ENCODE measurements at places on chromosomes 7 and 10.

GRCh38 chr10:96685306-96685705 is 35.0 kb downstream of the PIK3AP1 start:
- no peak for DNase-seq

- DNase-seq: no peak
Measured at GRCh38 chr10:22344249-22344648, 1.0 kb upstream of the SPAG6 start.

GRCh38 chr7:70215491-70215890 is 617.2 kb downstream of the AUTS2 start:
- DNase-seq: no peak

DNA sequence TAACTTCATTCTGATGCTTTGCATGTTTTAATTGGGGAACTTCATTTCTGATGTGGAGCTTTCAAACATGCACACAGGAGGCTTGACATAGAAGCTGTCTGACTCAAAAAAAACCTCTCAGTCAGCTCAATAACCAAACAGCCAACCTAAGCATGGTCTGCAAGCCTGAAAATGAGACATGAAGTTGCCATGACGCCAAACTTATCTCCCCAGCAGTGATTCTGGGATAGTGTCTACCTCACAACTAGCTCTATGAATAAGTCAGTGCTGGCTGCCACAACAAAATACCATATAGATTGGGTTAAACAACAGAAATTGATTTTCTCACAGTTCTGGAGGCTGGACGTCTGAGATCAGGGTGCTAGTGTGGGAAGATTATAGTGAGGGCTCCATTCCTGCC is 244.2 kb downstream of the CCDC3 start:
- no peak for DNase-seq

DNA sequence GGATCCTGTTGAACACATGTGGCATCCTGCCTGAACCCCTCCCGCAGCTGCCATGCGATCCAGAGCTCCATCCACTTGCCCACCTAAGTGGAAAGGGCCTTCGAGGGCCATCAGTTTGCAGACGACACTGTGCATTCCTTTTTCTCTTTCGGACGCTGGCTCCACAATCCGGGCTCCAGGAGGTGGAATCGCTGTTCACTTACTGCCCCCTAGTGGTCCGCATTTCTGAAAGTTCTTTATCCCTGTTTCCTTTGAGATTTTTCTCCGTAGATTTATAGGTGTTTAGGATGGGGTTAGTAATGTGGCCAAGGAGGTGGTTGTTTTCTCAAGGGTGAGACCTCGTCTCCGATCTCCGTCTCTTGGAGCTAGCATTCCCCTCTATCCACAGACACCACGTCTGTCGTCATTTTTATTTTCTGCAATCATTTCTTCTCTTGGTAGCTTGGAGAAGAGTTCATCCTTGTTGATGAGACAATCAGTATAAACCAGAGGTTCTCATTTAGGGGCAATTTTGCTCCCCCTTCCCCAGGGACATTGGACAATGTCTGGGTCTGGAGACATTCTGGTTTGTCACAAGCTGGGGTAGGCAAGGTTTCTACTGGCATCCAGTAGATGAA is 204.6 kb downstream of the ARHGAP21 start:
- DNase-seq: no peak

DNA sequence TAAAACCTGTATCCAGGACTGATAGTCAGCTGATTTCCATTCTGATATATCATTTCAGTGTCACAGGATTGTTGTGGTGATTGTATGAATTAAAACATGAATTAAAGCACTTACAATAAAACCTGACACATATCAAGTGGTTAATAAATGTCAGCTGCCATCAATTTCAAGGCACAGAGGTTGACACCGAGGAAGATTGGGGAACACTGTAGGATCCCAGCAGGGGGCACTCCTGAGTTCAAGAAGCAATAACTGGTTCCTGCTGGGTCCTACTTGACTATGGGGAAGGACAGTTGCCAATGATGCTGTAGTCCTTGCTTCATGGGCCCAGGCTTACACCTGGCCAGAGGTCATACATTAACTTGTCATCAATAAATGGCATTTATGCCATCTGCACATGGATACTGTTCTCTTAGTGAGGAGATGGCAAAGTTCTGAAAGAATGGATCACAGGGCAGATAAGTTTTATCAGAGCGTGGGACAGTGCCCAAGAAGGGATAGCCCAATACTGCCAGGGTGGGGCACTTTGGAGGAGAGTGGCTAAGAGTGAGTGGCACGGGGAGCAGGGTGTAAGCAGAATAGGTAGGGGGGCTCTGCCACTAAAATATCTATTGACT is 24.1 kb downstream of the FZD1 start:
- DNase-seq: no peak

DNA sequence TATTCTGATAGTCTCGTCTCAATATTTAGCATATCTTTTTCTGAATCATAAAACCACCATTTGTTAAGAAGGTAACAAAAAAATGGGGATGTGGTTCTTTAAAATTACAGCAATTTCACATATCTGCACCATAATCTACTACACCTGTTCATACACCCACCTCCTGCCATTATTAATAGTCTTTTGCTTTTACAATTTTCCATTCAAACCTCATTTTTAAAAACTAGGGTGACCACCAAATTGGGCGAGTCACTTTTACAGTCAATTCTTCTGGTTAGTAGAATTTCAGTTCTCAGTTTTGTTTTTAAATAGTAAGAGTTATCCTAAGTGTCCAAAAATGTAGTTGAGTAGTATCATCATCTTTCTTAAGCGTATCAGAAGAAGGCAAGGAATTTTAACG is 48.4 kb upstream of the GSAP start:
- no peak for DNase-seq

- DNase-seq: no peak
Measured at GRCh38 chr10:34731885-34732701, 83.0 kb downstream of the PARD3 start.

GRCh38 chr10:16910793-16911164 is 93.6 kb upstream of the RSU1 start:
- no peak for DNase-seq
